Cerebellum (tissue), 4 donors: ENCODE measurements at places on chromosomes 1 and 21. TPM values are rescaled to one million over a fixed set of nuclear protein-coding genes. Genes with fewer than 3 reads are reported as not detected.

LENEP gene
- total RNA-seq = 1.5 TPM

PLA2G2A gene
- total RNA-seq = not detected

DNA sequence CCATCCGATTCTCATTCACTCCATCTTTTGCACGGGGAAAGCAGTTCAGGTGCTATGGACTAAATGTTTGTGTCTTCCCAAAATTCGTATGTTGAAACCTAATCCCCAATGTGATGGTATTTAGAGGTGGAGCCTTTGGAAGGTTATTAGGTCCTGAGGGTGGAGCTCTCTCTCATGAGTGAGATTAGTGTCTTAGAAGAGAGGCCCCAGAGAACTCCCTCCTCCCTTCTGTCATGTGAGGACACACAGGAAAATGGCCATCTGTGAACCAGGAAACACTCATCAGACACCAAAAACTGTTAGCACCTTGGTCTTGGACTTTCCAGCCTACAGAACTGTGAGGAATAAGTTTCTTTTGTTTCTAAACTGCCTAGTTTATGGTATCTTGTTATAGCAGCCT lies 15.8 kb upstream of the CCDC190 start:
- no peak for DNase-seq

ELF3 gene
- 0.73 TPM for total RNA-seq

DNA sequence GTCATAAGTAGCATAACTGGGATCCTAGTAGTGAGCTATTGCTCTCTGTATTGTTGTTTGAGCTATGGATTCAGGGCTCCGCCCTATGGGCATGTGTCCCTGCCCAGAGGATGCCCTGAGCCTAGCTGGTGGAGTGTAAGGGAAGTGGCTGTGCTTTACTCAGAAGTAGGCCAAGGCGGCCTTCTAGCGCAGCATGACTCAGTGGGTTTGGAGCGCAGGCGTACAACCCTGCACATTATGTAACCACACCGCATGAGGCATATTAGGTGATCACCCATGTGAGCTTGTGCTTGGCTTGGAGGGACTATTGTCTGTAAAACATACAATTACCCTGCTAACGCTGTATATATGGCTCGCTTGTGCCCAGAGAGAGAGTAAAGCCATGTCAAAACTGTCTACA lies 11.1 kb upstream of the UBE2U start:
- DNase-seq = no peak

- DNase-seq = no peak
These were observed 107.3 kb downstream of the UCHL5 start for GRCh38 chr1:192951691-192952460.

IL20 gene
- not detected for total RNA-seq

DIP2A gene
- total RNA-seq = 67.7 TPM

- no peak for DNase-seq
These were observed at the start of gene NECTIN4 for GRCh38 chr1:161089251-161089924. Gene NECTIN4 (minus strand): TSS chr1:161089558. CDS start chr1:161089296, 262 bp downstream.

- DNase-seq = peak; percentile 74
These were observed 78.6 kb downstream of the HHAT start for GRCh38 chr1:210407207-210407886.

DNA sequence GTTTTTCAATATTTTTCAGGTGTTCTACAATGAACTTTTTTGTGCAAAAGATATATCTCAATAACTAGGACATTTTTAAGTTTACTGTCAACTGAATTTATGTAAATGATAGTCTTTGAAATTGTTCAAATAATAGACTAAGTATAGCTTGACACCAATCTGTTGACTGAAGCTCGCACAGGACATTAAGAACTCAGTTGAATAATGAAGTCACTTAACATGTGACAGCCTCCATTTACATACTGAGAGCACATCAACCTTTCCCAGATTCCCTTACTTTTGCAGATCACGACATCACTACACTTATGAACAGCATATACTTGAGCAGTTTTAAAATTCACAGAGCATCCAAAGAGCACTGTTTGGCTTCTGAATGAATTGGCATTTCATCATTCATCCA lies 268.2 kb downstream of the LRRC7 start:
- no peak for DNase-seq
